NCI-H2107 (cell line): ENCODE measurements at places on chromosomes 1 and 21.

- DNase-seq = no peak
Measured at GRCh38 chr1:94667818-94668217, 126.3 kb upstream of the F3 start.

DNA sequence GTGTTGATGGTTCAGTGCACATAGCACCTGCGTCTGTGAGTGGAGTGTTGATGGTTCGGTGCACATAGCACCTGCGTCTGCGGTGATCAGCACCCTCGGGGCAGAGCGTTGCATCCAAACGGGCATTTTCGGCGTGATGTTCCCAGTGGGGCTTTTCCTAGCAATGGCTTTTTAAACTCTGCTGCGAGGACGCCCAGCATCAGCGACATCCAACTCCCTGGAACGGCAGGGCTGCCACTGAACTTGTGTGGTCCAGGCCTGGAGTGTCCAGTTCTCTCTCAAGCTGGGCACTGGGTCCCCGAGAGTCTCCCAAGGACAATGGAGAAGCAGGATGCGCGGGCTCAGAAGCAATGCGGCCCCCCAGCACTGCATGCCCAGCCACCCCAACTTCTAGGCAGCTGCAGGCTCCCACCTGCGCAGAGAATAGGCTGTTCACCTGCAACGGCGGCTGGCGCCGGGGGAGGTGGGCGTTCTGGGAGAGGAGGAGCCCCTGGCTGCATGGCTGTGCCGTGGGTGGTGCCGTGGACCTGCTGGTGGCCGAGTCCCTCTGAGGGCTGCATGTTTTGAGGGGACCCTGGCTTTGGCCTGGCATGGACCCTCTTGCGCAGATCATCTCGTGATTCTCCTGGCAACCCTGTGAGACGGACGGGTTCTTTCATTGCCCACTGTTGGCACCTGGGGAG lies 10.1 kb upstream of the C1orf174 start:
- no peak for DNase-seq

DNA sequence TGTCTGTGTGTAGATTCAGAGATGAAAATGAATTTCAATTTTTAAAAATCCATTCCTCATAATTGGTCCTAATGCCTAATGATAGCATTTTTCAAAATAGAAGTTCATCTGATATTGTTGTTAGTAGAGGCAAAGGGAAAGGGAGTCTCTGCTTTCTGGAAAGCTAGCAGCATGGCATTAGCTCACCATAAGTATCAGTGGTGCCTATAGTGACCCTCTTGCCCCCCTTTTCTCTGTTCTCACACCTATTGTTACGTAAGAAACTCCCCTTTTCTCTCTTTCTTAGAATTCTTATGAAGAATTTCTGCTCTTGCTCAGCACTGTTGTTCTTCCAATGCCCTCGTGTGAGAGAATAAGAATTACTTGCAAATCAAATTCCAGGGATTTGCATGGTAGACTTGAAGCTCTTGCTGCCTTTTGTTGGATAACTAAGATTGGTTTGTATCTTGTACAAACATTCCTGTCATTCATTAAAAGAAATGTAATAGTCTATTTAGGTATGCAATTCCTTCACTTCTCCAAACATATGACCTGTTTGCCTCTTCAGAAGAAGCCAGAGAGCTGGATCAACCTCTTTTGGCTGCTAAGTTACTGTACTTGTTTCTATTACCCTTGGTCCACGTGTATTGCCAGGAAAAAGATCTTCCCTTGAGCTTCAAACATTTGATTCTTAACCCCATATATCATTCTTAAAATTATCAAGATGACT lies 69.2 kb upstream of the MAGI3 start:
- no peak for DNase-seq

DNA sequence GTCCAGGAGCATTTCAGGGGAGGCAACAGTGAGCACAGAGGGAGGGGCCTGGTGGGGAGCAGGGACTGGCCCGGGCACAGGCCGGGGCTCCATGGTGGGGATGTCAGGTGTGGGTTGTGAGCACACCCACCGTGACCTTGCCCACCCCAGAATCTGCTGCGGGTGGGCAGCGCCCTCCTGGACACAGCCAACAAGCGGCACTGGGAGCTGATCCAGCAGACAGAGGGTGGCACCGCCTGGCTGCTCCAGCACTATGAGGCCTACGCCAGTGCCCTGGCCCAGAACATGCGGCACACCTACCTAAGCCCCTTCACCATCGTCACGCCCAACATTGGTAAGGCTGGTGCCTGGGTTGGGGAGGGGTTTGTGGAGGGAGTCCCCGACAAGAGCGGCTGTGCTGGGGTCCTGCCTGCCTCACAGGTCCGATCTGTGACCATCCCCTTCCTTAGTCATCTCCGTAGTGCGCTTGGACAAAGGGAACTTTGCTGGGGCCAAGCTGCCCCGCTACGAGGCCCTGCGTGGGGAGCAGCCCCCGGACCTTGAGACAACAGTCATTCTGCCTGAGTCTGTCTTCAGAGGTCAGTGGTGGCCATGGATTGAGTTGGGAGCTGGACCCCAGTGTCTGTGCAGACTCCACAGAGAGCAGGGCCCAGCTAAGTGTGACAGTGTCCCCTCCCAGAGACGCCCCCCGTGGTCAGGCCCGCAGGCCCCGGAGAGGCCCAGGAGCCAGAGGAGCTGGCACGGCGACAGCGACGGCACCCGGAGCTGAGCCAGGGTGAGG lies 14.3 kb downstream of the PSRC1 start:
- DNase-seq = no peak

DNA sequence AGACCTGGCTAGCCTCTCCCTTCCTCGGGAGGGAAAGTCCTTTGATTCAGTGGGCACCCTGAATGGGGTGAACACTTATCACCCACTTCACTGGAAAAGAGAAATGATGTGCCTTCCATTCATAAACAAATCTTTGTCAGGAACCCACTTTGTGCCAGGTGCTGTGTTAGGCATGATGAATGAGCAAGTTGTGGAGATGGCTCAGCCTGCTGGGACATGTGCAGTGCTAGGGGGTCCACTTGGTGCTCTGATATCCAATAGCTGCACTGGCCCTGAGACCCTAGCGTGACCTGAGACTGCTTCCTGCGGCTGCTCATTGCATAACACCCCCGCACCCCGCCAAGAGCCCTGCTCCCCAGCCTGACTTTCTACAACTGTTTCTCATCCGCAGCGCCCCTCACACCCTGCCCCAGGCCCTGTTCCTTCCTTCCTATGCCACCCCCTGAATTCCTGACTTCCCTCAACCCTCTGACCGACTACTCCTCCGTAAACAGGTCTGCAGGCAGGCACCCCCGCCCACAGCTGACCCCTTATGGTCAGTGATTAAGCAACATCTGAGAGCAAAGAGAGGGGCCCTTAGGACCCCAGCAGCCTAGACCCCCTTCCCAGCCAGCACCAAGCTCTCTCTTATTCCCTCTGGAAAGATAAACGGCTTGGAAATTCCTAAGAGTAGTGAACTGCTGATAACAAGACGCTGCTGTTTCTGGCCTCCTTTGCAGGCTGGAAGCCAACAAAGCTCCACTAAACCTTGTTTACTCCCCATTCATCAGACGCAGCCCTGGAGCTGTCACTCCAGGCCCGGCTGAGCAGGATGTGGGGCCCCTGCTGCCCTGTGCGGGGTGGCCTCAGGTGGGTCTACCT lies 12.9 kb downstream of the CSRP1 start:
- DNase-seq = no peak

- no peak for DNase-seq
Measured at GRCh38 chr1:206468571-206468970, 1.7 kb upstream of the IKBKE start.

DNA sequence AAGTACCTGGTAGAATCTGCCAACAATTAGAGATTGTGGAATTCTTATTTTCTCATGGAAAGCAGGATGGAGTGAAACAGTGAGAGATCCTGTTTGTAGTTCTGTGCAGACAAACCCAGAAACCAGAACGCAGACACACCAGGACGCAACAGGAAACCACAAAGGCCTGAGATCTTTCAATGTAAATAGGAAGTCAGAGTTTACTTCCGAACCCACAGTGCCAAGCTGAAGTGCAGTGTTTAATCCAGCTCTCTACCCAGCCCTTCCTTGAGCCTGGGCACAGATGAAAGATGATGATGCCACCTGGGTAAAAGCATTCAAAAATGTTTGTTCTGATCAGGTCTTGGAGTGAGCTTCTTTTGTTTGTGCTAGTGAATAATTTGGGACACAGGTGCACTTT lies 244.2 kb upstream of the HOOK1 start:
- DNase-seq = peak; percentile 37

- no peak for DNase-seq
Measured at GRCh38 chr1:59666106-59666505, 148.6 kb upstream of the HOOK1 start.

DNA sequence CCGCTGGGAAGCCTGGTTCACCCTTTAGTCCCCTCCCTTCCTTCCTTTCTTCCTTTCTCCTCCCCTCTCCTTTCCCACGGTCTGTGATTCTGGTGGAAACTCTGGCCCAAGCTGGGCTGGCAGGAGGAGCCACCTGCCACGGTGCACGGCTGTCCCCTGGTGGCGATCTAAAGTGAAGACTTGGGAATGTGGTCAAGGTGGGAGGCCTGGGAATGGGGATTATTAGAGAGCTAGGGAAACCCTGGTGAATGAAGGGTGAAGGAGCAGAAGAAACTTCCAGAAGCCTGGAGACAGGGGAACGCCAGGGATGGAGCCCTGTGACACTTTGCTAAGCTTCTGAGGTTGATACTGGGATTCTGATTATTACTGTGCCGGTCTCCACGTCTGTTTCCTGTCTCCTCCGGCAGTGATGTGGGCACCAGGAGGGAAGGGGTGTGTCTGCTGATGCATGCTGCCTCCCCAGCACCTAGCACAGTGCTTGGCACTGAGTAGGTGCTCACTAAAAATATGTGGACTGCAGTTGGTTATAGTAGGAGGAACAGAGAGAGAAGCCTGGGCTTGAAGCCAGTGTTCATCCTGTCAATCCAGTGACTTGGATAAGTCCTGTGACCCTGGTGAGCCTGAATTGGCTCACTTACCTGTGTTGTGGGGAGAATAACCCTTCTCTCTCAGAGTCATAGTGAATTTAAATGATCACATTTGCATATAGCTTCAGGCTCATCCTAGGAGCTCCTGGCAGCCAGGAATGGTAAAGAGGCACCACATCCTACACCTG lies 71.2 kb upstream of the NBPF3 start:
- peak; percentile 69 for DNase-seq

DNA sequence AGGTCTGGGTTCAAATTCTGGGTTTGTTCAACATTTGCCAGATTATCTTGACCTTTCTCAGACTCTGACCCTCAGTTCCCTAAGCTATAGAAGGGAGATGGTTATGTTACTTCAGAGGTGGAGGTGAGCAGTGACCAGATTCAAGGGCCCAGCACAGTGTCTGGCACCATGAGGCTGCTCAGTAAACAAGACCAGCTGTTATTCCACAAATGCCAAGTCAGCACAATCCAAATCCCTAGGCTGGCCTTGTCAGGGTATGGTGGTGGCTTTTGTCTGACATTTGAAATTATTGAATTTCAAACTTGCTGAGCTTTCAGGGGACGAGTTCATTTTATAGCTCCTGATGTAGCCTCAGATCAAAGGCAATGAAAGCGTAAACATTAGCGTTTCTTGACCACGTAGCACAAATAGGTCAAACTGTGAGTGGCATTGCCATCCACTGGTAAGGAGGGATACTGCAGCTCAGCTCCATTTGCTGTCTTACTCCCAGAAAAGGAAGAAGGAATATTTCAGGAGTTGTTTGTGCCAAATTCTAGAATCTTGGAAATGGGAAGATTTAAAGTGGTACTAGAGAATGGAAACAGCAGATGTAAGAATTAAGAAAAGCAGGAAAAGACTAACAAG lies 94.3 kb upstream of the EDN2 start:
- DNase-seq = no peak

GRCh38 chr1:191870490-191870889 lies 287.8 kb upstream of the RGS18 start:
- no peak for DNase-seq

GRCh38 chr1:88544195-88544594 lies 139.9 kb upstream of the PKN2 start:
- DNase-seq = no peak

DNA sequence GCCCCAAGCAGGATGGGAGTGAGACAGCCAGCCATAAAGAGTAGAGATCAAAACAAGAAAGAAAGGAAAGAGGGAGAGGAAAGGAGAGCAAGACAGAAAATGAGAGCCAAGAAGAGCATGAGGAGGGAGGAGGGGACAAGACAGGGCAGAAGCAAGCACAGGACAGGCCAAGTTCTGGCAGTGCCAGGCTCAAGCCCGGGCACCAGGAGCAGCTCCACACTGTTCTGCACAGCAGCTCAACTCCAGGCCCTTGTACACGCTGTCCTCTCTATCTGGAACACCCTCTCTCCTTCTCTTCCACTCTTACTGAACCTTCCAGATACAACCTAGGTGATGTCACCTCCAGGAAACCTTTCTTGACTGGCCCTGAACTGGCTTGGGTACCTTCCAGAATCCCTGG lies 11.7 kb downstream of the IFFO2 start:
- no peak for DNase-seq

DNA sequence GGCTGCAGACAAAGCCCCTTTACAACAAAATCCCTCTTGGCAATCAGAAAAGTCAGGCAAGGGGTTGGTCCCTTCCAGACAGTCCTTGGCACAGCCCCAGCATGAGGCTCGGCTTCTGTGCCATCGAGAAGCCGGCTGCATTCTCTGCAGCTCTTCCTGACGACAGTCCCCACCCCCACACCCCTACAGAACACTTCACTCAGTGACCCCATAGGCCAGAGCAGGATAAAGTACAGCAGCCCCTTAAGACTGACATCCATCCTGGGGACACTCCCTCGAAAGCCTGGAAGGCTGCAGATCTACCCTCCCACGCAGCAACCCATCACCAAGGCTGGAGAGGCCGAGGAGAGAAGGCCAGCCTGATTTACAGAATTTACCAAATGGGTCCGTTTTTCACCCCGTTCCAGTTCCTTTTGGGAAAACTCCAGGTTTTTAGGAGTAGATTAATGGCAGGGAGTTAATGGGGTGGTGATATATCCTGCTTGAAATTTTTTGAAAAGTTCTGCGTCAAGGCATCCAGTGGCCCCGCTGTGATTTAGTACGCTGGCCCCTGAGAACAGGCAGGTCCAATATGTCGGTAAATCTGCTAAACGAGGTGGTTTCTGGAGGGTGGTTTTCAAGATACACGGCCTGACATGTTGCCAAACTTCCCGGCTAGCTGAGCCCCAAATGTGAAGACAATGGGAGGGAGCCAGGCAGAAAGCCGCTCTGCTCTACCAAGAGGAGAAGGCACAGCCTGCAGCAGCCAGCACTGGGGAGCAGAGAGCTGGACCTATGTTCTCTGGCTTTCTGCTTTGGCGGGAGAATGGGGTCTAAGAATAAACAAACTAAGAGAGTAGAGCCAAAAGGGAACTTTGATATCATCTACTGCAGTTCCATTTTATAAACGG lies 81.7 kb downstream of the SSBP3 start:
- DNase-seq = no peak

DNA sequence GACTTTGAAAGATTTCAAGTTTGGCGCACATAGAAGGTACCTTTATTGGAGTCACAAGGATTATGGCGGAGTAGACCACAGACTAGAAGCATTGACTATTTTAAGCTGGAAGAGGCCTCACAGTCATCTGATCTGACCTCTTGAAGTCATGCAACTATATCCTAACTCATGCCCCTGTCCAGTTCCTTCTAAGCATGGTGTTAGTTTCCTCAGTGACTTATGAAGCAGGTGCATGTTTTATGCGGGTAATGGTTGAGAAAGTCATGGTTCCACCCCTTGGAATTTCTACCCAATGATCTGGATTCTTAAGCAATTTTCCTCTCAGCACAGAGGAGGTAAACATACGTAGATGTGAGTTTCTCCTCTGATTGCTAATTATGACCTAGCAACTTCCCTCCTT lies 11.7 kb downstream of the OLFML3 start:
- no peak for DNase-seq

- DNase-seq = no peak
Measured at GRCh38 chr1:173503391-173503790, 26.3 kb downstream of the PRDX6 start.
